ENCODE measurements at places on chromosomes 1 and 21. TPM values are rescaled to one million over a fixed set of nuclear protein-coding genes. Genes with fewer than 3 reads are reported as not detected.

DNA sequence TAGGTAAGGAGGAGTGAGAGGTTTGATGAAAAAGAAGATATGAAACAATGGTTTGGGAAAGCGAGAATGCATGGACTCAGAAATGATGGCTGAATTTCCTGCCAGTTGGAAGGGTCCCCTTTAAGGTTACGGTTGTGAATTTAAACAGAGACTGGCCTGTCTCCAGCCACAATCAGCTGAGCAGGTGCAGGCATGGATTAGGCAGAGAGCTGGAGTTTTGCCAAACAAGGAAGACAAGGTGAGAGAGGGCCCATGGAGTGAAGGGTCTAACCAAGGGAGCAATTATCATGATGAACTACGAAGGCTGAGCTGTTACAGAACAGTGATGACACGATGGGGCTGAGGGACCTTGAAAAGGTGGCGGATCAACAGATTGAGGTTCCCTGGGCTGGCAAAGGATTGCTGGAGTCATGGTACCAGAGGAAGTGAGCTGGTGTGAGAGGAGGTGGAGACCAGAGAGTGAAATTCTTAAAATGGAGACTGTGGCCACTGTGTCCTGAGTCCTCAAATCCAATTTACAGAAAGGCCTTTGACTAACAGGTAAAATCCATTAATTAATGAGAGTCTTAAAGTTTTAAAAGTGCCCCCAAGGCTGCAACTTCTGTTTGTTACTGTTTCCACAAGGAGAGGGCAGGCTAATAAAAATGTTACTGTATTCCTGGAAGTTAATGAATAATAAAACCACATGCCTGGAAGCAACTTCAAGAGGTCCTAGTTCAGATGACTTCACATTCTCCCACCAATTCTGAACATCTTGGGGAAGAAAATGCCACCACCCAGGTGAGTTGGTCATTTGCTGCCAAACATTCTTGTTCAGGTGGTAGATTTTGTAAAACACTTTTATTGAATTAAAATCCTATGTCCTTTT lies 41.5 kb downstream of the LHX9 start:
- DNase-seq = no peak
- no peak overlapping the region for H3K27ac ChIP-seq
- peaks cover 16% of the 10 kb centered on the region for H3K27me3 ChIP-seq
- H3K36me3 ChIP-seq = no peaks in the 10 kb centered on the region

SHE gene
- not detected for total RNA-seq

DNA sequence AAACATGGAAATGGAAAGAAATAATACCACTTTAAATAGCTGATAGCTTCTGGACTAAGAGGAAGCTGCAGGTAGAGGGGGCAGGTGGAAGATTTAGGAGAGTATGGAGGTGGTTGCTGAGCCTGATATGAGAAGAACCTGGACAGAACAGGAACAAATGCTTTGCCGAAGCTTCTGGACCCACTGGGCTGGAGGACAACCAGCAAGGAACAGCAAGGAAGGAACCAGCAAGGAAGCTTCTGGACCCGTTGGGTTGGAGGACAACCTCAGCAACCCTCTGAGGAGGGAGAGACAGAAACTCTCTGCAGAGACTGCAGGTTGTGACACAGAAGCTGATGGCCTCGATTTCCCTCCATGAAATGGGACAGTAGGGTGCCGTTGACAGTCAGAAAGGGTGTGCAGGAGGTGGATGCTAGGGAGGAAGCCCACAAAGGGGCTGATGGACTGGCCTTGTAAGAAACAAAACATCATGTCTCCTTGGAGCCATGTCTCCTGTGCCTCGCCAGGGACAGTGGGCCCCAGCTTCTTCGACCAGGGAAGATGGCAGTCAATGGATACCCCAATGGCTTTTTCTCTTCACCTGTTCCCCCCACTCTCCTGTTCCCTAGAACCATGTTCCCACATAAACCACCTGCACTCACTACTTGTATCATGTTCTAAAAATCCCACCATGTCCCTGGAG lies 8.3 kb upstream of the WNT3A start:
- H3K4me1 ChIP-seq = no peaks in the 10 kb centered on the region
- DNase-seq = peak; percentile 6
- H3K27ac ChIP-seq = no peak overlapping the region
- H3K36me3 ChIP-seq = no peaks in the 10 kb centered on the region
- H3K27me3 ChIP-seq = peaks cover 75% of the 10 kb centered on the region

CYP4A22 gene
- total RNA-seq = not detected

DNA sequence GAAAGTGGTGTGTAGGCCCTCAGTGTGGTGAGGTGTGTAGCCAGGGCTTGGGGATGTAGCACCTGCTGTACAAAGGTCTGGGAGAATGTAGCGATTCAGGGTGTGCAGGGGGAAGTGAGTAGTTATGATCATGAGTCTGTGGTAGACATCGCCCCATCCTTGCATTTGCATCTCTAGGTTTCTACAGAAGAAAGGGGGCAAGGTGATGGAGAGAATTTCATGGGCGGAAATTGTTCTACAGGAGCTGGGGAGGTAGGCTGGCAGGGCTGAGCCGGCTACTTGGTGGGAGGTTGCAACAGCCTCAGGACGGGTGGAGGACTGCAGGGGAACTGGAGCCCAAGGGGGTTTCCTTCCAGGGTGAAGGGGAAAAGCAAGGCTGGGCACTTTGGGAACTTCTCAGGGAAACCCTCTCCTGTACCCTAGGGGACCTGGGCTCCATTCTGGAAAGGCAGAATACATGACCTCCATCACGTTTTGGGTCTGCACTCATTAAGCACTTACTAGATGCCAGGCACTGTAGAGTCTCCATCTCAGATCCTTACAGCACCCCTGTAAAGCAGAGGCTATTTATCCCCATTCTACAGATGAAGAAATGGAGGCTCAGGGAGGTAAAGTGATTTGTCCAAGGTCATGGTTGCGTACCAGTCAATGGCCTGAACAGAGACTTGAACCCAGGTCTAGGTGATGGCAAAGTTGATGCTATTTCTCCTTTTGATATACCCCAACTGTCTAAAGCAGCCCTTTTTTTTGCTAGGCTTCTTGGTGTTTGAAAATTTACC lies 14.5 kb upstream of the TNFRSF1B start:
- H3K27me3 ChIP-seq = peaks cover 19% of the 10 kb centered on the region
- H3K4me3 ChIP-seq = no peak overlapping the region
- DNase-seq = no peak
